NB4 (cell line): ENCODE measurements at places on chromosomes 6 and 20.

DNA sequence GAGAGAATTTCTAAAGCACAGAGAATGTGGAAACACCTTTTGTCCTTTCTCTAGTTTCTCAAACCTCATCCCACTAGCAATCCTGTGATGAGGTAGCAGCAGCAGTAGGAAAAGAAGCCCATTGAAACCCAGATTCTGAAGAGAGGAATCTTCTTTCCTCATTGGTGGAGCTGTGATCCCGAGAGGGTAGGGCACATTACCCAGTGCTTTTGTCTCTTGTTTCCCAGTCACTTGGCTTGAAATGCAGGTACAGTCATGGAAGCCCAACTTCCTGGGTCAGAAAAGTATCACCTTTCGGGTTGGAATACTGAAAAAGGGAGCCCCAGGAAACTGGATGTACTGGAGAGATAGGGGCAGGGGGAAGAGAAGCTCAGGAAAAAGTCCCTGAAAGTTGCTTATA is 417.4 kb downstream of the TBC1D32 start:
- no peak for DNase-seq

DNA sequence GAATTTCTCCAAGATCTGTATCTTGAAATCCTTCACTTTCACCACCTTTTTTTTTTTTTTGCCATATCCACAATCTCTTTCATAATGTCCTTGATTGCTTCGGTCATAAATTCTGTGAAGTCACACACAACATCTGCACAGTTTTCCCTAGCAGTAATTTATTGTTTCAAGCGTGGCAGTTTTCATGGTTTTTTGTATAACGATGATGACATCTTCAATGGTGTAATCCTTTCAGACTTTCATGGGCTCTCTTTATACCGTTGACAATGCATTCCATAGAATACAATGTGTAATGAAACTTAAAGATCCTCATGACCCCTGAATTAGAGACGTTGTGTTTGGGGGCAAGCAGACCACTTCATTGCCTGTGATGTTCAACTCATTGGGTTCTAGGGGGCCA is 693.1 kb downstream of the PTPRT start:
- no peak for DNase-seq

DNA sequence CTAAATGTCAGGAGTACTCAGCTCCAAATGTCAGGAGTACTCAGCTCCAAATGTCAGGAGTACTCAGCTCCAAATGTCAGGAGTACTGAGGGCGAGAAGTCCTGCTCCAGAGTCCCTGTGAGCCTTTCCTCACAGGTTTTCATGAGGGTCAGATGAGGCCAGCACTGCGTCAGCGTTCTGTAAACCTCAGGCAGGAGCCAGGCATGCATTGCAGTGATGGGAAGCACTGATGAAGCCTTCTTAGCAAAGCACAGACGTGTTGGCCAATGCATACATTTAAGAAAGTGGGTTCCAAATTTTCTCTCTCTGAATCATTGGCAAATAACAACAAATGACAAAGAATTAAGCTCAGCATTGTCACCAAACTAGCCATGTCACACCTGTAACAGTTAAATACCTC is 254.9 kb downstream of the ZNF217 start:
- no peak for DNase-seq

DNA sequence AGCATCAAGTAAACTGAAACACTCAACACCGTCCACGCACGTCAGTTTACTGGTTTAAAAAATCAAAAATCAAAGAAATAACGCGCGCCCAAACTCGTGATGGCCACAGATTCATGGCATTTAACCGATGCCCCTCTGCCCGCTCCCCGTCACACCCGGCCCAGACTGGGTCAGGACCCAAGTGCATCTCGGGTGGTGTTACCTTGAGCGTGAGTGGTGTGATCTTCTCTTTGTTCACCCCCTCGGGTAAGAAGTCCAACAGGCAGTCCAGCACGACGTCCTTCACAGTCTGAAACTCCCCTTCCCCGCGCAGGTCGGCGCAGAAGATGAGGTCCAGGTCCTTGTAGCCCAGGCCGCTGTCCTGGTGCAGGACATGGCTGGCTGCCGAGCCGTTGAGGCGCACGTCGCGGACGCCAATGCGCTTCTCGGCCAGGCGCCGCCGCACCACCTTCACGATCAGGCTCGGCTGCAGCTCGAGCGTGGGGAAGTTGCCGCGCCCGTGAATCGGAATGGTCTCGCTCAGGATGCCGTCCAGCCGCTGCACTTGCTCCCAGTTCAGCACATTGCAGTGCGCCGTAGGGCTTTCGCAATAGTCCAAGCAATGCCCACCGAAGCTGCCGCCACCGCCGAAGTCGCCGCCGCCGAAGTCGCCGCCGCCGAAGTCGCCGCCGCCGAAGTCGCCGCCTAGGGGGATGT is 945 bp downstream of the TENT5A start:
- DNase-seq, result peak; percentile 82

- DNase-seq, result no peak
Observed at GRCh38 chr20:23034721-23035671, at the start of gene SSTR4. SSTR4 (plus strand) TSS chr20:23035312; CDS start chr20:23035484, 172 bp downstream.

- DNase-seq, result no peak
Observed at GRCh38 chr20:46347841-46348803, 39.8 kb upstream of the CDH22 start.

GRCh38 chr6:157898640-157899039 is 75.6 kb downstream of the SNX9 start:
- no peak for DNase-seq

DNA sequence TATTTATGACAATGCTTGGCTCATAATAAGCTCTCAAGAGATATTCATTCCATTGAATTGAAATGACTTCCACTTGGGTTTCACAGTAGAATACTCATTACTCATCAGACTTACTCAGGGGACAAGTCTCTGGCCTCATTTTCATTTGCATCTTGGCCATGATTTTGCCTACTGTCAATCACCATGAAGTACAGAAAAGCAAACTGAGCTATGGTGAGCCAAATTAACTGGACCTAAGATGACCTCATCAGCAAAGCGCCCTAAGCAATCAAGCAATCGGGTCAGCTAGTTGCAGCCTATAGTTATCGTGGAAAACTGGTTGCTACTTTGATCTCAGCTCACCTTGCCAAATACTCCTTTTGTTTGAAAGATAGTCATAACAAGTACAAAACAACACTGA is 494.7 kb upstream of the SLC35B3 start:
- no peak for DNase-seq

- DNase-seq, result peak; percentile 85
Observed at GRCh38 chr6:34791164-34791700, 651 bp upstream of the BLTP3A start.

DNA sequence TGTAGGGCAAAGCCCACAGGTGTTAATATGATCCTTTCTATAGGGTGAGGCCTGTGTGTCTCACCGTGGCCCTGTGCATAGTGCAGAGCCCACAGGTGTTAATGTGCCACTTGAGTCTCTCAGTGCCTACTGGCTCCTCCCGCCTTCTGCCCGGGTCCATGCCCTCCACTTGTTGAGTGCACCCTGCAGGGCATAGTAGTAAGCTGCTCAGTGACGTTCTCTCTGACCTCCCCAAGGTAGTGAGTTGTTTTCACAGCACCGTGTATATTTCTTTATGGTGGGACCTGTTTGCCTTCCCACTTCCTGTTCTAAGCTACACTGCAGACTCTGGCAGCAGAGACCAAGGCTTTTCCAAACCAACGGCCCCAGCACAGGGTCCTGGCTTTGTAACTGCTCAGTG is 64.5 kb upstream of the SLC22A1 start:
- no peak for DNase-seq

DNA sequence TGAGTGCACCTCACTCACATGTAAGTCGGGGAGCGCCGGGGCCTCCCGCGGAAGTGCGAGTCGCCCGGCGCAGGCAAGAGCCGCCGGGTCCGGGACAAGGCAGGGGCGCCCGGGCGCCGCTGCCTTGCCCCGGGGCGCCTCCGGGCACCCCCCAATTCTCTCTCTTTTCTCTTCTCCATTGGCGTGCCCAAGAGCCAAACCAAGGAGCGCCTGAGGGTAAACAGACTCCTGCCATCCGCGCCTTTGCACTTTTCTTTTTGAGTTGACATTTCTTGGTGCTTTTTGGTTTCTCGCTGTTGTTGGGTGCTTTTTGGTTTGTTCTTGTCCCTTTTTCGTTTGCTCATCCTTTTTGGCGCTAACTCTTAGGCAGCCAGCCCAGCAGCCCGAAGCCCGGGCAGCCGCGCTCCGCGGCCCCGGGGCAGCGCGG is 36.8 kb downstream of the GNAS start:
- no peak for DNase-seq

GRCh38 chr6:70166088-70166958 is 136.6 kb downstream of the COL9A1 start:
- DNase-seq, result peak; percentile 45

DNA sequence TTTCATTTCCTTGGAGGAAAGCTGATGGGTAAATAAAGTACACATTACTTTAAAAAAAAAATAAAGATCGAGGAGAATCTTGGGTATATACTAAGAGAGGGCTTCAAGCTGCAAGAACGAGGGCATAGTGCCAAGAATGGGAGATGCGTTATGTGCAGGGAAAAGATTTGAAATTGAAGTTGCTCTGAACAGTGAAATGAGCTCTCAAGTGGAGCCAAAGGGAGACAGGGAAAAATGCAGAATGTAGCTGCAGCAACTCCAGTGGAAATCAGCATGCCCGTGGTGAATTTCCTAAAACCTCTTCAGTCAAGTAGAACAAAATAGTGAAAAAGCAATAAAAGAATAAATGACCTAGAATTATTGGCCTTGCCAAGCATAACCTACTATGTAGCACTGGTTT is 11.4 kb upstream of the COL9A1 start:
- no peak for DNase-seq

GRCh38 chr20:44997171-44997570 is 30.9 kb downstream of the STK4 start:
- DNase-seq, result no peak

DNA sequence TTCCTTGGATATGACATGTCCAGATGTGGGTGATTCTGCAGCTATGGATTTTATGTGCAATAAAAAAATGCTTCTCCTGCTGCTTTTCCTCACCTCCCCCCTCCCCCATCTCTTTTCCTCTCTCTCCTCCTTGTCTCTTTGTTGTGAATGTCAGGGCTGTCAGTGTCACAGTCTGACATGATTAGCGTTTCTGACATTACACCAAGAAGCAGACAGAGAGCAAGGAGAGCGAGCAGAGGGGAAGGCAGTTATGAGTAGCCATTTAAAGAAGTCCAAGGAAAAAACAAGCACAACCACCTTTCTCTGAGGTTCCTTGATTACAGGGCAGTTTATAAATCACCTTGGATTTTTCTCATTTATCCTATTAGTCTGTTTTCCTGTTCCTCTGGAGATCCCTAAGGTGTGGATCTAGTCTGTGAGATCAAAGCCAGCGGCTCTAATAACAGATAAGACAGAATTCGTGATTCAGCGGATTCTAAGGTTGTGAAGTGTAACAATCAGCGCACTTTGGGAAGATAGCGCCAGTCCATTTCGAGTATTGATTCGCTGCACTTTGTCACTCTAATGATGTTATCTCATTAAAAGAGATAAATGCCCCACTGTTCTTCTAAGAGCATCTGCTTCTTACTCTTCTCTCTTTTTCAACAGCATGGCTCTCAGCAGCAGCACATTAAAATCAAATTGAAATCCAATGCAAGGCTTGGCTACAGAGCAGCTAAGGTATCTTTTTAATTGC is 101.4 kb downstream of the BACH2 start:
- DNase-seq, result no peak

- no peak for DNase-seq
Observed at GRCh38 chr20:10928841-10929421, 255.1 kb upstream of the JAG1 start.

DNA sequence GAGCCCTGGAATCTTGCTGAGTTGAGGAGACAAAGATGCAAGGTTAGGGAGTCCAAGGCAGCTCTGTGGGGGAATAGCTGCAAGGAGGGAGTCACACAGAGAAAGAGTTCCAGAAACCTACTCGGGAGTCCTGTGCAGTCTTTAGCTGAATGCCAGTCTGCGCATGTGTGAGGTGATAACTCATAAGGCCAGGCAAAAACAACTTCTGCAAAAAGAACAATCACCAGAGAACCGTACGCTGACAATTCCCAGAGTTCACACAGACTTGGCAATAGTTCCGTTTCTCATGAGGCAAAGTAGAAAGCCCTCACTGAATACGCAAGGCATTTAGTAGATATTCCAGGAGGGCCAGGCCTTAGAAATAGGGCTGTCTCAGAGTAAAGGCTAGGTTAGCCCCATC is 135.2 kb upstream of the TAB2 start:
- no peak for DNase-seq

- DNase-seq, result no peak
Observed at GRCh38 chr6:133637874-133638273, 251.0 kb upstream of the TCF21 start.

GRCh38 chr6:112665114-112665513 is 318.0 kb downstream of the RFPL4B start:
- DNase-seq, result no peak

DNA sequence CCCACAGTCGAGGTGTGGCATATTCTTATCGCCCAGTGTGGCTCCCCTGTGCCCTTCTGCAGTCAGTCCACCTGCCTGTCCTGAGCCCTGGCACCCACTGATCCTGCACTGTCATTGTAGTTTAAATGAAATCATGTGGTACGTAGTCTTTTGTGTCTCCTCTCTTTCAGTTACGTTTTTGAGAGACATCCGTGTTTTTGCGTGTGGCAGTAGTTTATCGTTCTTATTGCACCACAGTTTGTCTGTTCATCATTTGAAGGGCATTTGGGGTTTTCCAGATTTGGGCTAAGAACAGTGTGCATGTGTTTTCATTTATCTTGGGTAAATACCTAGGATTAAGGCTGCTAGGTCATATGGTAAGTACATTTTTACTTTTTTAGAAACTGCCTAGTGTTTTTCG is 49.3 kb downstream of the SPATA2 start:
- no peak for DNase-seq

DNA sequence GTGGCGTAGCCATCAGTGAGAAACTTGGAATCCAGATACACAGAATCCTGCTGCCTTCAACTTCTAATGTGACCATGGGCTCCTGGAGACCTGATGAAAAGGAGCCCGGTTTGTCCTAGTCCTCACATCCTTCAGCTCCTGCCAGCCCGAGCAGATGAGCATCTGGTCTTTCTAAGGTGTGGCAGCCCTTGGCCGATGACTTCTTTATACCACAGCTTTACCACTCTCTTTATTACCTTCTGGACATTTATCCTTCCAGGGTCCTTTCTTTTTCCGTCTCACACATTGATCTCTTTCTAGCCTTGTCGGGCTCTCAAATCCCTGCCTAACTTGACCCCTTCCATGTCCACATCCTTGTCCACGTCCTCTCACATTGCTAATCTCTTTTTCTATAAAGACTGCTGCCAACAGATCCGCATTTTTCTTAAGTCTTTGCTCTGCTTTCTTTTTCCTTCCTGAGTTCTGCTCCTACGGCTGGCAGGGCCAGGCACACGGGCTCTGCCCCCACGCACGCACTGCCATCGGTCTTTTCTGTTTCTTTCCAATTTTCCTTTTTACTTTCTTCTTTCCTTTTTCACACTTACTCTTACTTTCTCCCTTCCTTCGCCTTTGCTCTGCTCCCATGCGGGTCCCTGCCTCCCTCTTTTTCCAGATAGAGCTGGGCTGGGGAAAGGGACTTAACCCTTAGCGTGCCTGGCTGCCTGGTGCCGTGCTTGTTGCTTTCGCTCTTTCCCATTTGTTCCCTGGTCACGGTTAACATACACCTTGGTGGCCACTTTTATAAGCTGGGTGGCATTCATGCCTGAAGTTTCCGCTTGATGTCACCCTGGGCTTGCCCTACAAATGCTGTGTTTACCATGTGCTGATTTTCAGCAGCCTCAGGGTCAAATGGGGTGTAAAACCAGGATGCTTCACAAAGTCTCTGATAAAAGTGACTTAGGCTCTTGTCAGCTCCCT is 9.4 kb upstream of the GMPR start:
- no peak for DNase-seq
